Urinary bladder (tissue), 4 donors: ENCODE measurements at places on chromosomes 7 and 10. TPM values are rescaled to one million over a fixed set of nuclear protein-coding genes. Genes with fewer than 3 reads are reported as not detected.

The ANKIB1 gene
- 70.1 TPM for total RNA-seq

The SCRN1 gene
- 44.5 TPM for total RNA-seq

GRCh38 chr7:7173956-7174632 lies 8.2 kb upstream of the C1GALT1 start:
- DNase-seq = no peak

DNA sequence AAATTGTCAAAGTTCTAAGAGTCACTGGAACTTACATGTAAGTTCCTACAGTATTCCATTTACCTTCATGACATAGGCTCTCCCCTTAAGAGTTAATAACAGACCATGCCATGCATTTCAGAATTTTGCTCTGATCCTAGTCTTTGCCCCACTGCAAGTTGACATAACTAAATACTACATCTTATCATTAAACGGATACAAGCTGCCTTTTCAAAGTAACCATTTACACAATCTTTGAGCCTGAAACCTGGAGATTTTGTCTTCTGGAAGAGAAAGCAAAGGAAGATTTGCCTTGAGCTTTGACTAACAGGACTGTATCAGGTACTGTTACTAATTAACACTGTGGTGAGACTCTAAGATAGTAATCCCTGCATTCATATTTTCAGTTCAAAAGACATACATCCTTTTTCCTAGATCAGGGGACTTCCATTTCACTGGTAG lies 9.3 kb upstream of the AKR1D1 start:
- no peak for DNase-seq

DNA sequence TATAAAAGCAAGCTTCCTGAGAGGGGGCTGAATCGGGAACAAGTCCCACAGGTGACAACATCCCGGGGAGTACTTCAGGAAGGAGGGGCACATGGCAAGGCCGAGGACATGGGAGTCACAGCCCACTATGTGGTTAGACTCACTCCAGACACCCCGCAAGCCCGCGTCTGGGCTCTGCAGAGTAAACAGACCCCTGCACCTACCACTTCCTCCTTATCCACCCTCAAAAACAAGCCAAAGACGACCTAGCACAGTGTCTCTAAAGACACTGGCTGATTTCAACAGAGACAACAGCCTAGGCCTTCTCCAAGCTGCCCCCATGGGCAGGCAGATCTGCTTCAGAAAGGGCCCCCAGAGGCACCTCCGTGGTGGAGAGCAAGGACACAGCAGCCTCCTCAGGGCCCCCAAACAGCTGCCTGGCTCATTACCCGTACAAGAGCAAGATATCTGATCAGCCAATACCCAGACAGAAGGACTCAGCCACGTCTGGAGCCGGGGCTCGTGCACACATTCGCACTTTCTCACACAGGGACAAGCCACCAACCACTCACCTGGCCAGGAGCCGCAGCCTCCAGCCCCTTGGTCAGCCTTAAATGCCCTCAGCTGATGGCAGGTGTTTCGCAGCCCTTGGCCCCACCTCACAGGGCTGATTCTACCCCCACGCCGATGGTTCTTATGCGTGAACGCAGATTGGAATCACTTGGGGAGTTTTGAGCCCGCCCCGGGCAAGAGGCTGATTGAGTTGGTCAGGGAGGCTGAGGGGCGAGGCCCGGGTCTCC lies 10.7 kb upstream of the KPNA7 start:
- DNase-seq = no peak
